Activated naive CD4-positive, alpha-beta T cell treated with anti-CD3 and anti-CD28 coated beads, Interleukin-2, amount 50 U/mL, for 16 hours (primary cell): ENCODE measurements at places on chromosomes 13 and 19.

DNA sequence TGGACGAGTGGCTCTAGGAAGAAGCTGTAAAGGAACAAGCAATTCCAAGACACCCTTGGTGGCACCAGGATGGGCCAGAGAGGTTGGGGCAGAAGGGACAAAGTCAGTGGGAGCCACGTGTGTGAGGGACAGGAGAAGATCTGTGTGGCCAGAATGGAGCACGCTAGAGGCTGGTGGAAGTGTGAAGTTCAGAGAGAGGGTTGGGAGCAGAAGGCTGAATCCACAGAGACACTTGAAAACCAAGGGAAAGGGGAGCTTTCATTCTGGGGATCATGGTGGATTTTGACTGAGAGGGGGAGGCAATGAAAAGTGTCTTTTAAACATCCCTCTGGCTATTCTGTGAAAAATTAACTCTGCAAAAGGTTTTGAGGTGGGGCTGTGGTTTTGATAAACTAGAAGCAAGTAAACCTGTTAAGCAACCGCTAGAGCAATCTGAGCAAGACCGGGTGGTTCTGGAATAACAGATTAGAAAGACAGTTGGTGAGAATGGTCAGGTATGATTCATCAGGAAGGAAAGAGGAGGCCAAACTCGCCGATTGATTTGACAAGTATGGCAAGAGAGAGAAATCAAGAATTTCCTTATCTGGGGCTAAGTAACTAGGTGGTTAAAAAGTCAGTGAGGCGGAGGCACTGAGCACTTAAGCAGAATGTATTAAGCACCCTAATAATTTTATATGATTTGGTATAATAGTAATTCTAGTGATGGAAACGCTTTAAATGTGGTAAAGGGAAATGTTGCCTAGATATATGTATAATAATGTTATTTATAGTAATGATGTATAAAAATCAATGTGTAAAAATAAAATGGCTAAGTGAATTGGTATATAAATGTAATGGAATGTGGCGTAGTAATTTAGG, 140.0 kb downstream of the MYO16 start:
- DNase-seq = no peak

DNA sequence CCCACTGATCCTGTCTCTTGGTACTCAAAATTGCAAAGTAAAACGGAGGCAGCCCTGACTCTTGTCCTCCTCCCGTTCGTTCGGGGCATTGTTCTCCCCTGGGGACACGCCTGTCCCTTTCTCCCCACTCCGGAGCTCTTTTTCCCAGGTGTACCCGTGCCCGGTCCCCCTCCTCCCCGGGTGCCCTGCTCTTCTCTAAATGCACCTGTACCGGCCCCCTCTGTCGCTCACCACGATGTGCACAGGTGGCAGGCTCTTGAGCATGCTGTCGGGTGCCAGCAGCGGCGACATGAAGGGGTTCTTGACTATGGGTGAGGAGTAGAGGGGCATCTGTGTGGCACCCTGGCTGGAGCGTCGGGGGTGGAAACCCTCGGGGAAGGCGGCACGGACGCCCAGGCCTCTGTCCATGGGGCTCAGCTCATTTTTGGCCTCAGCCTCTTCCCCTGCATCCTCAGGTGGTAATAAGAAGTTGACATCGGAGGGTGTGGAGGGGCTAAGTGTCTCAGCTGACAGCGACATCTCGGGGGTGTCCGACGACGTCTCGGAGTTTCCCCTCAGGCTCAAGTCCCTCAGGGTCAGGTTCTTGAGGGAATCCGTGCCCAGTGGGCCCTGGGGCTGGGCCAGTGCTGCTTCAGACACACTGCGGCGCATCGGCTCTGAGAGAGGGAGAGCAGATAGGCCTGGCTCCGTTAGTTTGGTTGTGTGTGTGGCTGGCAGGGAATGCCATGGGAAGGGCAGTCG, 12.4 kb upstream of the CNFN start:
- DNase-seq = no peak

GRCh38 chr13:65860306-65860705, 1369.8 kb downstream of the PCDH9 start:
- DNase-seq = no peak

- no peak for DNase-seq
Measured at GRCh38 chr13:27411341-27411740, 13.1 kb upstream of the GTF3A start.

DNA sequence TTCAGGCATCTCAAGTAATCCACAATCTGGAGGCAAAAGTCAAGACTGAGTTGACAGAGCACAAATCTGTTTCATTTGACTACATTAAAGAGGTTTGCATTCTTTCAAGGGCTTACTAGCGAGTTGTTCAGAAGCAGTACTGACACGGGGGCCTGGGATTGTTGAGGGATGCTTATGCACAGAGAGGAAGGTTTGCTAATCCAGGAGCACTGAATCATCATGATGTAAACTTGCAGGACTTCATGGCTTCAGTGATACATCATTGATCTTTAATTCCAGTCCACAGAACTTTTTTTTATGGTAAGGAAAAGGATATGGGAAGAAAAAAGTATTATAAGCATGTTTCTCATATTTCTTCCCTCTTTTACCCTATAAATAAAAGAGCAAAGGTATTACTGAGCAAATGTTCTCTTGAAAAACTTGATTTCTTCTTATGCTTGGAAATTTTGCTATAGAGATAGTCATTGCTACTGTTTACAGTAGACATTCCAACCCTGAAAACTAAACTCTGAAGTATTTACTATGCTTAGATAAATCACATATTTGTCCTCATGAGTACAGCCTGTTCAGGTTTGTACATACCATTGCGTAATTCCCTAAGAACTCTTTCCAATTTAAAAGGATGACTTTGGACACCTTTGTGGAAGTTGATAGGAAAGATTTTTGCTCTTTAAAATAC, 65.8 kb upstream of the KPNA3 start:
- DNase-seq = no peak

GRCh38 chr13:108609353-108609752, 20.1 kb upstream of the MYO16 start:
- no peak for DNase-seq
